ENCODE measurements at places on chromosomes 3 and 15.
A peak's percentile ranks its signal among the peaks of the same experiment; 100 is the strongest.

GRCh38 chr3:114867359-114867758, 279.7 kb downstream of the ZBTB20 start:
- DNase-seq: no peak

GRCh38 chr15:80769829-80770705, 9.1 kb upstream of the CEMIP start:
- DNase-seq: no peak

DNA sequence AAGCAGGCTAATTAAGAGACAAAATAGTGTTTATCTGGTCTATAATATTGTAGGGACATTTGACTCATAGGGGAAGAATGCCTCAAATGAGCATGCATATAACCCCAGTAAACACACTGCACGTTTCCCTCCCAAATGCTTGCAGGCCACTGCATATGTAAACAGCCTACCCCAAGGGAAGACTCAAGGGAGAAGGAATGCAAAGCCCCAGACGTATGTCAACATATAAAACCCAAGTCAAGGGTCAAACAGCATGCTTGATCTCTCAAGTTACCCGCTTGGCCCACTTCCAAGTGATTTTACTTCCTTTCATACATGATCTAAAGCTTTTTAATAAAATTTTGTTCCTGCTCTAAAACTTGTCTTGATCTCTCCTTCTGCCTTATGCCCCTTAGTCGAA, 1090.0 kb downstream of the OTOL1 start:
- DNase-seq: no peak

- DNase-seq: no peak
Observed at GRCh38 chr3:10870296-10870695, 54.3 kb downstream of the SLC6A11 start.

GRCh38 chr3:48897460-48898376, 964 bp downstream of the SLC25A20 start:
- no peak for DNase-seq

DNA sequence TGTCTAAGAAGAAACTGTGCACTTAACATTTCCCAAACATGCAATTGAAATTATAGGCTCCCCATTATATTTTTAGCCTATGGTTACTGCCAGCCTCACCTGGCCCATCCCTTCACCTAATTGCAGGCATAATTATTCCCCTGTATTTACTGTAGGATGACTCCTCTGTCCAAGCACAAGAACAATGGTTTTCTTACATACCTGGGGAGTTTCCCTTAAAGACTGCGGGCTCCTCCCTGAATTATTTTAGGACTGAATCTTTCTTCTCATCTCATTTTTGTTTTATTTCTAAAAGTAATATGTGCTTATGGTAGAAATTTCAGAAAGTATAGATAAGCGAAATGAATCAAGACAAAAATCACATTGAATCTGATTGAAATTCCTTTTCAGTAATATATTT, 11.4 kb downstream of the TM4SF1 start:
- no peak for DNase-seq

DNA sequence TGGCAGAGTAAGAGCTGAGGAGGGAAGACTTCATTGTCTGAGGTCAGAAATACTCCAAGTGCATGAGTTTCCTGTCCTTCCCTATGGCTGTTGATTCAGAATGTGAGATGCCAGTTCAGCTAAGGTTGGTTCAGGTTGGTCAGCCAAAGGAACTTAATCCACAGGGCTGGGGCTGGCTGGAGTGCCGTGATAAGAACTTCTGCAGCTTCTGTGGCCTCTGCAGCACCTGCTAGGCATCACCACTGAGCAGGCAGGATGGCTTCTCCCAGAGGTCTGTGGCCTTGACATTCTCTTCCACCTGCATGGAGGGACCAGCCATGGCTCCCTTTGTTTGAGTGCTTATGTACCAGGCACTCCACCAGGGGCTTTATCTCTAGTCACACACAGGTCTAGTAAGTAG, 109.5 kb upstream of the PLXNA1 start:
- DNase-seq: no peak

GRCh38 chr15:48358229-48359152, 27.3 kb downstream of the DUT start:
- peak; percentile 10 for DNase-seq

Measured in putamen (tissue), 1 donor.